A549 treated with Hydrocortisone at 1 μM for 4 hours (cell line): ENCODE measurements at places on chromosomes 7 and 10. TPM values are rescaled to one million over a fixed set of nuclear protein-coding genes. Genes with fewer than 3 reads are reported as not detected.

Gene TDRD1
- not detected in 5 replicates for total RNA-seq

Gene RBM20
- total RNA-seq: 2.6 to 4.3 TPM (median 3.1 TPM) in 5 replicates

Gene COL1A2
- total RNA-seq: not detected in 5 replicates

Gene TUBAL3
- total RNA-seq: 0.17 to 0.23 TPM (median 0.22 TPM) in 5 replicates

Gene CLRN3
- not detected in 5 replicates for total RNA-seq

Gene MYH16
- total RNA-seq: 0.24 to 0.41 TPM (median 0.35 TPM) in 5 replicates

Gene SFTPD
- total RNA-seq: 0.23 to 0.33 TPM (median 0.24 TPM) in 5 replicates

Gene NAT16
- 0.08 to 0.17 TPM (median 0.15 TPM) in 5 replicates for total RNA-seq

Gene DDC
- 0.54 to 1.3 TPM (median 0.85 TPM) in 5 replicates for total RNA-seq

Gene CNPY1
- not detected in 5 replicates for total RNA-seq

Gene ZNF804B
- total RNA-seq: not detected in 5 replicates

Gene PLAC9
- 0.30 TPM in 1 of 5 replicates, not detected in the others for total RNA-seq

Gene ABHD11
- 20.5 to 27.5 TPM (median 25.9 TPM) in 5 replicates for total RNA-seq

Gene DYNC1I1
- total RNA-seq: 0.06 to 0.32 TPM (median 0.21 TPM) in 4 of 5 replicates, not detected in the other

Gene MAT1A
- 0.03 to 0.10 TPM (median 0.07 TPM) in 4 of 5 replicates, not detected in the other for total RNA-seq
